ENCODE measurements at places on chromosomes 5 and 9.

GRCh38 chr5:5954275-5954598 lies 424.1 kb downstream of the MED10 start:
- no peak for DNase-seq

GRCh38 chr5:8843771-8844170 lies 702.1 kb downstream of the SEMA5A start:
- no peak for DNase-seq

DNA sequence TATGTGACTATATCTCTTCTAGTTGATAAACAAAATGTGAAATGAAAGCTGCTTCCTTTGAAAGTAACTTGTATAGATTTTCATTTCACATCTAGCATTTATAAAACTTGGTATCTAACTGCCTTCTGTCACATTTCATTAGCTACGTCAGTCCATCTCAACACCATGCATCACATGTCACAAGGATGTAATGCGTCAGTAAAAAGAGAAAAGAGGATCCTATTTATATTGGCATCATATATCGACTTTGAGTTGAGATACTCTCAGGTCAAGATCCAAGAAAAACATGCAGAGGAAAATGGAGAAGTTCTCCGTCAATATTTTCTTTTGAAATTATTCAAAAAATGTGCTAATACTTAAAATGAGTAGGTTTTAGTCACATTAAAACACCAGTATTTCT lies 1211.2 kb downstream of the EFNA5 start:
- DNase-seq: no peak

GRCh38 chr9:91307279-91307678 lies 54.4 kb downstream of the AUH start:
- no peak for DNase-seq

DNA sequence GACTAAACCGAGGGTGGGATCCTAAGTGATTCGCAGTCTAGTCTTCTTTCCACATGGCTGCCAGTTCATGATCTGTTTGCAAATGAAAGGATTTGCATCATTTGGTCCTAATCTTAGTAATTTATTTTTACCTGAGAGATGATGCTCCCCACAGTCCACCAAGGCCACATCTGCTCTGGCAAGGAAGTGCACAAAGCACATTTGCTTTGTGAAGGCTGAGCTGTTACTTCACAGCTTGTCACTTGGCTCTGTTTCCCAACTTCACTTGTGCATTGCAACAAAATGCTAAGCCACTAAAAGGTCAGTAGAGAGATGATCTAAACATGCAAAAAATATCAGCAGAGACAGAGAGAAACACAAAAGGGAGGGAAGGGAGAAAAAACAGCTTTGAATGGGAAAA lies 128.5 kb upstream of the VLDLR start:
- DNase-seq: no peak

DNA sequence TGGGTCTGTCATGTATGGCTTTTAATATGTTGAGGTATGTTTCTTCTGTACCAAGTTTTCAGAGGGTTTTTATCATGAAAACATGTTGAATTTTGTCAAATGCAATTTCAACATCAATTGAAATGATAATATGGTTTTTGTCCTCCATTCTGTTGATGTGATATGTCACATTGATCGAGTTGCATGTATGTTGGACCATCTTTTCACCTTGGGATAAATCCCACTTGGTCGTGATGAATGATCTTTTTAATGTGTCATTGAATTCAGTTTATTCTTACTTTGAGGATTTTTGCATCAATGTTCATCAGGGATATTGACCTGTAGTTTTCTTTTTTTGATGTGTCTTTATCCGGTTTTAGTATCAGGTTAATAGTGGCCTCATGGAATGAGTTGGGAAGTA lies 288.5 kb downstream of the PJA2 start:
- no peak for DNase-seq

DNA sequence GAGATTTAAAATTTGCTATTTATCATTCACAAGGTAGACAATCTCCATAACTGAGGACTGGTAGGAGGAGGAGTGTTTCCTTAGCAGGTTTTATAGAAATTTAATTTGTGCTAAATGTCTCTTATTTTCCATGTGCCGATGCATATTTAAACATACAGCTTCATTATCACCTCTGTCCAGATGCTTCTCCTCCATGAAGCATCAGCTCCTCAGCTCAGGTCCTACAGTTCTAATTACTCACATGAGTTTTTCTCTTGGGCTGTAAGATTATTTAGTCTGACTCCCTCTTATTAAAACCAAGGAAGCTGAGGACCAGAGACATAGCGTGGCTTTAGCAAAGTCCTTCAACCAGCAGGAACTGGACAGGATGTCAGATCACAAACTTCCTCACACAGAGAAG lies 300.2 kb upstream of the PANK3 start:
- no peak for DNase-seq

- DNase-seq: no peak
Measured at GRCh38 chr9:99040251-99040900, 64.5 kb upstream of the TGFBR1 start.

- no peak for DNase-seq
Measured at GRCh38 chr9:126494264-126494663, 119.5 kb upstream of the LMX1B start.

DNA sequence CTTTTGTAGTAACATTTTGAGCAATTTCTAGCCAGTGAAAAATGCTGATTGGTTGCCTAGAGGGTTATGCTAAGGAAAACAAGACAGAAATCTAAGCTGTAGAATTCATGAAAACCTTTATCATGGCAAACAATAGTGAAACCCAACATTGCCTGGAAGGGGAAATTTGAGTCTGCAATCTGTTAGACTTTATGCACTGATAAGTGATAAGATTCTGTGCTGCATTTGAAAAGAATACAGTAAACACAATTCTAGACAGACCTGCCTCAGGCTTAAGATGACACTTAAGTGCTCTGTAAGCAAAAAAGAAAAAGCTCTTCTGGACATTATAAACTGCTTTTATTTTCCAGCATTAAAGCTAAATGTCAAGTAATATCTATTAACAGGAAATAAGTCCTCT lies 519.3 kb downstream of the ISL1 start:
- DNase-seq: no peak

DNA sequence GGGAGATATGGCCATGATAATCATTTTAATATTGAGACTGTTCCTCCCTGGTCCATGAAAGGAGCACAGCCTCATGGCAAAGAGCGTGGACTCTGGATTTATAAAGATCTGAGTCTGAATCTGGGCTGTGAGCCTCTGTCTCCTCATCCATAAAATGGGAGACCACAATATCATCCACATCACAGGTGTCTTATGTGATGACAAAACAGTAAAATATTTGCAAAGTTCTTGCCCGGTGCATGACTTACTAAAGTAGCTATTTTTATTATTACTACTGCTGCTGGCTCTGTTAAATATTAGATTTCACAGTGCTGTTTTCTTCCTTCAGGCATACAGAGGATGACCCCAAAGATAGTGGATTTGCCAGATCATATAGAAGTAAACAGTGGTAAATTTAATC lies 74.1 kb downstream of the TEK start:
- no peak for DNase-seq

GRCh38 chr5:132853790-132854189 lies 12.5 kb downstream of the GDF9 start:
- DNase-seq: no peak

DNA sequence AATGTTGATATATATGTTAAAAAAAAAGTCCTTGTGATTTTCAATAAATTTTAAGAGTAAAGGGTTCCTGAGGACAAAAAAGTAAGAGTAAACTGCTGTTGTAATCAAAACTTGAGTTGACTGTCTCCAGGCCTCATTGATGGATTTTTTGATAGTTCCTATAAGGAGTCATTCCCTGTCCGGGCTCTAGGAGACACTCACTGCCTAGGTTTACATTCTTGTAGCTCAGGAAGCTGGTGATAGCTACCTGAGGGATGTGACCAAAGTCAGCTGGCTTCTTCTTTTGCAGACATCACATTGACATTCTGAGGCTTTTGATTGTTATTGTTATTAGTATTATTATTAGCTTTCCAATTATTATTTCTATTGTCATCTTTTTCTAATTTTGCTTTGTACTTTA lies 116.5 kb upstream of the FBXL7 start:
- DNase-seq: no peak

- DNase-seq: no peak
Measured at GRCh38 chr5:4883360-4883759, 256.8 kb upstream of the ADAMTS16 start.

DNA sequence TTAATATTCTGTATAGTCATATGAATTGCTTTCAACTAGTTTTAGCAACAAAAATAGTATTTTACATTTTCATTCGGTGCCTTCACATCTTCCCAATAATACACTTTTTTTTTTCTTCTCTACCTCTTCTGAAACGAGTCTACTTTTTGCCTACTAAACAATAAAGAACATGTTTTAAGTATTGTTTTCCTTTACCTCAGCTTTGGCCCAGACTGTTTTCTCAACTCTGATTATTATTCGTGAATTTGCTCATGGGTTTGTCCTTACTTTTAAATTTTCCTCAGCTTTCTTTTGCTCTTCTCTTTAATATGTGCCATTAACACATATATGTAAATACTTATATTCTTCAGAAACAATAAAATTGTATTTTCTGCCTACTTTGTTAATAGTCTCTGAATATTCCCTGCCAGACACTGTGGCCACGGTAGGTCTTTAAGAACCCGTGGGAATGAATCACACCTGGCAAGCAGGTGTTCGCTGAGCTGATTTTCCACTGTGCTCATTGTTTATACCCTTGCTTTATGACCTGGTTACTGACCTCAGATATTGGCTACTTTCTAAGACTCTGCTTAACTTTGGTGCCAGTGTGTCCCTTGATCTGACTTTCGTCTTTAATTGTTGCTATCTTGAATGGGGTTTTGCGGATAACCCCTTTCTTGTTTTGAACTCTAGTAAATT lies 49.1 kb downstream of the FAM170A start:
- no peak for DNase-seq

GRCh38 chr9:93566408-93567270 lies 9.7 kb upstream of the PHF2 start:
- DNase-seq: peak; percentile 99

GRCh38 chr5:94906750-94907149 lies 288.3 kb downstream of the SLF1 start:
- no peak for DNase-seq

- DNase-seq: no peak
Measured at GRCh38 chr5:72172786-72173185, 65.5 kb downstream of the MAP1B start.

- no peak for DNase-seq
Measured at GRCh38 chr5:40572937-40573336, 106.8 kb upstream of the PTGER4 start.

GRCh38 chr5:174793684-174794328 lies 69.4 kb downstream of the MSX2 start:
- peak; percentile 2 for DNase-seq

- DNase-seq: no peak
Measured at GRCh38 chr5:131384173-131384572, 120.3 kb downstream of the CDC42SE2 start.

DNA sequence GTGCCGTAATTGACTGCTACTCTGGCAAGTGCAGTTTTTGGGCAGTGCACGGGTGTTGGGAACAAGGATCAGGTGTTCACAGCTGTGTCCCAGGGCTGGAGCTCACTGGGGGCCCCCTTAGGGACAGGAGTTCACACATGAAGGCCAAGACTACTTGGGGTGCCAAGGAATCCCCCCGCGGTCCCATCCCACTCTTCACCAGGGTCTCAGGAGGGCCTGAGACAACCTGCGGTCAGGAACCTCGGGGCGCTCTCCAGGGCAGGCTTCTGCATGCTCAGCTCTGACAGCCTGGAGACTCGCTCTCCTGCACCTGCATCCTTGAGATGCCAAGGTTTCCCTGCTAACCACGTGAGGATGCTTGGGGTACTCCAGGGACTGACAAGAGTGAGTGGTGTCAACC lies 2.3 kb upstream of the MAN1B1 start:
- no peak for DNase-seq

GRCh38 chr5:134536876-134537275 lies 11.4 kb downstream of the JADE2 start:
- DNase-seq: no peak

DNA sequence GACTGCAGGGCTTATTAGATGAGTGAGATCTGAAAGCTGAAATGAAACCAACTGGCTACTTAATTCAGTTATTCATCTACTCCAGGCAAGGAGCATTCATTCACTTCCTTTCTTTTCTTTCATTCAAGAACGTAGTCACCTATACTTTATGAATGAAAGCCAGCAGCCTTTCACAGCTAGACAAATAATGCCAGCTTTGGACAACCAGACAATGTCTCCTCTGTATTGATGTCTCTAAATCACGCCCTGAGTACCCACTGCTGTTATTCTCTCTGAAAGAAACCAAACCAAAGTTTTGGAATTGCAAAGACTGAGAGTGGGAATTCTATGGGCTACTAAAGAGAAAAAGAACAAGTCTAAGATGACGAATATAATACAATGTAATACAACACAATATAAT lies 121.2 kb upstream of the PTPN3 start:
- DNase-seq: no peak

DNA sequence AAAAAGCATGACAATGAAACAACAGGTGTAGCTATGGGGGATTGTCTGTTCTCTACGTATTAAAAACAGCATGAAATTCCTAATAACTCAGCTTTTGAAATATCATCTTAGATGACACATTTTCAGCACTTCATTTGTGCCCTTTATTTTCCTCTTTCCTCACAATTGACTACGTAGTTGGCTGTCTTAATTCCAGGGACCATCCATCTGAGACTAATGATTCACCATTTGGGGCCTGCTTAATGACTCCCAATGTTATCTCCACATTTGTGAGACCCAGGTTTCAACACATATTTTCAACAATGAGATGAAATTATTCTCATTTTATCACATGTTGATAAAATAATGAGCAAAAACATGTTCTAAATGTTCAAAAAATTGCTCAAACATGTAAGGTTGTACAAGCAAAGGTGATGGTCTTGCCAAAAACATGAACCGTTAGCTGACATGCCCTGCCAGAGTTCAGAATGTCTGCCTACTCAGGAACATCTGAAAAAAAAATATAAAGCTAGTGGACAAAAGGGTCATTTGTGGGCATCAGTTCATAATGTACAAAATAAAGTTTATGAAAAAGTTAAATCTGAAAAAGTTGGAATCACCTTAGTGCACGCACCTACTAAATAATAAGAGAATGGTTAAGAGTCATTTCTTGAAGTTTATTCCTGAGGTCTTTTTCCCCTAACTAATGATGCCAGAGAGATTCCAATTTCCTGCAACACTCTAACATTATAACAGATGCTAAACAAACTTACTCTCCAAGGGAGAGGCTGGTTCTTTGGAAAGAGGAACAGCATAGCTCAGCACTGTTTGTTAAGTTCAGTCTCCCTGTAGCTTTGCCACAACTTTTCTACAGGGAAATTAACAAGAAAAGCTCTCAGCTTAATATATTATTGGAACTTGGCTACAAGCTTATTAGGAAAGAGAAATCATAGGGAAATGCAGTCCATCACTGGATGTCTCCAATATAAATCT lies 275.5 kb downstream of the SPOCK1 start:
- no peak for DNase-seq

DNA sequence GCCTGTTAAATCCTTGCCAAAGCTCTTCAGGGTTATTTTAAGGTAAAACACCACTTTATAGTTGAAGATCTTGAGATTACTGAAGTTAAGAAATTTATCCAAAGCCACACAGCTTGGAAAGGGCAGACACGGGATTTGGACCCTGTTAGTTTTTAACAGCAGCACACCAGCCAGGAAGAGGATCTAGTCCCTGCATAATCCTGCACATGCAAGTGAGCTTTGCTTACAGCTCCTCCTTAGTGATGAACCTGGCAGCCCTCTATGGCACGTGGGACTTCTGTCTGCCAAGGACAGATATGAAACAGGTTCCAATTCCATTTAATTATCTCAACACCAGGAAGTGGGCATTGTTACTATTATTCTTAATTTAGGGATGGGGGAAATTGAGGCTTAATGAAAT lies 108.7 kb downstream of the TRIM32 start:
- DNase-seq: no peak

Measured in activated T-helper 1 cell treated with anti-CD3 and anti-CD28 coated beads, Interleukin-2, amount 50 U/mL, for 16 hours (primary cell).